Smooth muscle cell of trachea (primary cell): ENCODE measurements at places on chromosomes 2 and 18. TPM values are rescaled to one million over a fixed set of nuclear protein-coding genes. Genes with fewer than 3 reads are reported as not detected.

GPAT2 gene
- total RNA-seq = 16.2 and 19.3 TPM in 2 replicates

ANKAR gene
- 6.1 and 8.1 TPM in 2 replicates for total RNA-seq

TEX44 gene
- not detected in 2 replicates for total RNA-seq

IL1R1 gene
- total RNA-seq = 105 and 154 TPM in 2 replicates

ATF2 gene
- total RNA-seq = 48.8 and 57.6 TPM in 2 replicates

ACADL gene
- total RNA-seq = 0.29 and 0.66 TPM in 2 replicates

TSPYL6 gene
- under 0.01 TPM in 1 of 2 replicates, not detected in the other for total RNA-seq

MOGAT1 gene
- not detected in 2 replicates for total RNA-seq

COPS8 gene
- 102 and 128 TPM in 2 replicates for total RNA-seq

AGAP1 gene
- total RNA-seq = 11.6 and 24.6 TPM in 2 replicates

AKAIN1 gene
- not detected in 2 replicates for total RNA-seq

BBS5 gene
- total RNA-seq = 7.6 and 10.4 TPM in 2 replicates

SP140 gene
- 0.33 and 0.87 TPM in 2 replicates for total RNA-seq

CROCC2 gene
- total RNA-seq = 0.50 and 1.0 TPM in 2 replicates

SH3RF3 gene
- 4.7 and 8.4 TPM in 2 replicates for total RNA-seq

NEDD4L gene
- total RNA-seq = 4.9 and 15.4 TPM in 2 replicates

ANKMY1 gene
- 7.0 and 8.4 TPM in 2 replicates for total RNA-seq

STARD6 gene
- total RNA-seq = not detected in 2 replicates

KCNJ3 gene
- not detected in 2 replicates for total RNA-seq

TP53I3 gene
- total RNA-seq = 59.9 and 88.3 TPM in 2 replicates

PLGLB1 gene
- total RNA-seq = 1.5 and 2.0 TPM in 2 replicates

RSAD2 gene
- total RNA-seq = 0.44 and 0.50 TPM in 2 replicates

IDH1 gene
- total RNA-seq = 236 and 313 TPM in 2 replicates

TCF7L1 gene
- total RNA-seq = 2.5 and 2.8 TPM in 2 replicates

ATP6V1C2 gene
- total RNA-seq = under 0.01 TPM in 1 of 2 replicates, not detected in the other

ATL2 gene
- 47.6 and 64.6 TPM in 2 replicates for total RNA-seq

CHRNG gene
- not detected in 2 replicates for total RNA-seq

VWC2L gene
- not detected in 2 replicates for total RNA-seq

GALR1 gene
- under 0.01 TPM in 1 of 2 replicates, not detected in the other for total RNA-seq

RBM45 gene
- 24.5 and 29.4 TPM in 2 replicates for total RNA-seq
